Stimulated activated naive CD8-positive, alpha-beta T cell treated with anti-CD3 and anti-CD28 coated beads, Interleukin-15, Interleukin-2, amounts not matched to agents 100 U/mL and 50 U/mL, for 24 hours (primary cell): ENCODE measurements at places on chromosomes 5 and 9.

DNA sequence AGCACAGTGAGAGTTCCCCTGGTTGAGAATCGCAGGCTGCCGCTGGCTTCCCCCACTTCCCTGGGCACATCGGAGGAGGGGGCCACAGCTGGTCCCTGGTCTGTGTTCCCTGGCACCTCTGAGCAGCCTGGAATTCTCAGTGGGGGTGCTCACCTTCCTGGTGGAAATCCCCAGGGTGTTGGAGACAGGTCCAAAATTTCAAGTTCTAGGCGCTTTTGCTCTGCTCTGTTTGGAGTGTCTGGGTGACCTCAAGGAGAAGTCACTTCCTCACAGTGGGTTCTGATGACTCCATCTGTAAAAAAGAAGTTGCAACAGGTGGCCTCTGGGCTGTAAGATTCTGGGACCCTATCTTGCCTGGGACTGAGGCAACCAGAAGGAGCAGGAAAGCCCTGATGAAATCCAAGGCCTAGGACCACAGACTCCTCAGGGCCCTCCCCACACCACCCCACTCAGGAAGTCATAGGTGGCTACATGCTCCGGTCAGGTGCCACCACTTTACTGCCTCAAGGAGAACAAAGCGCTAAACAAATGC, at the start of gene TRAF1:
TSS of gene TRAF1 (minus strand) at position 400 of the 532 bp plus-strand sequence. CDS start 721 bp downstream, outside the sequence.
- DNase-seq: peak; percentile 45

- no peak for DNase-seq
These were observed 129.7 kb upstream of the RAD23B start for GRCh38 chr9:107153336-107153735.

- DNase-seq: no peak
These were observed 154.8 kb downstream of the GADD45G start for GRCh38 chr9:89759572-89759971.

DNA sequence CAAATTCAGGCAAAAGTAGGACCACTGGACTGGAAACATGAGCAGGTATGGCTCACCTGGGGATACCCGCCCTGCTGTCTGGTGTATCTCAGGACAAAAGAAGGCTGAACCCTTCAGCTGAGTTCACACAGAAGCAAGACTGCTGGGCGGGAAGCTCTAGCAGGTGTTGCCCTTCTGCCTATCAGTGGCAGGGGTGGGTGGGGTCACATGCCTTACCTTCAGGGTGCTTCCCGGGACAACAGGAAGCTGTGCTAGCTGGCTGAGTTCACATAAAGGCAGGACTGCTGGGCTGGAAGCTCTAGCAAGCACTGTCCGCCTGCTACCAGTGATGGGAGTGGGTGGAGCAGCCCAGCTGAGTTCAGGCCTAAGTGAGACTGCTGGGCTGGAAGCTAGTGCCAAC, 498.8 kb upstream of the ZNF608 start:
- DNase-seq: no peak

DNA sequence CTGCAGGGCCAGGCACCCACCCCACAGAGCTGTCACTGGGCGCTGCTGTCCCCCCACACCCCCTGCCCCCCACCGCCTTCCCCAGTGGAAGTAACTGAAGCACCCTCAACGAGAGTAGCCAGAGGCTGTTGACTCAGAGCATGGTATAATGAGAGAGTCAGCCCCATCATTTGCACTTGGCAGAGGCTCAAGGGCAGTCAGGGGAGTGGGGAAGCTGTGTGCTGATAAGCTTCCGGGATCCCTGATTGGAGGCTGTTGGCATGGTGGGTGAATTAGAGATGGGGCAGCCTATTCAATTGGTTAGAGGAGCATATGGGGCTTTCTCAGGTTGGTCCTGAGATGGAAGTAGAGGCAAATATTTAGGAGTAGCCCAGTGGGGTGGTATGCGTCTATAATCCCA, 77.1 kb upstream of the GOLM1 start:
- DNase-seq: no peak
